ENCODE measurements at places on chromosomes 16 and 17.

GRCh38 chr16:83021746-83022145 is 395.0 kb downstream of the CDH13 start:
- no peak overlapping the region for H3K4me3 ChIP-seq
- no peak overlapping the region for H3K27ac ChIP-seq
- H3K36me3 ChIP-seq: no peaks in the 10 kb centered on the region
- H3K27me3 ChIP-seq: no peaks in the 10 kb centered on the region

DNA sequence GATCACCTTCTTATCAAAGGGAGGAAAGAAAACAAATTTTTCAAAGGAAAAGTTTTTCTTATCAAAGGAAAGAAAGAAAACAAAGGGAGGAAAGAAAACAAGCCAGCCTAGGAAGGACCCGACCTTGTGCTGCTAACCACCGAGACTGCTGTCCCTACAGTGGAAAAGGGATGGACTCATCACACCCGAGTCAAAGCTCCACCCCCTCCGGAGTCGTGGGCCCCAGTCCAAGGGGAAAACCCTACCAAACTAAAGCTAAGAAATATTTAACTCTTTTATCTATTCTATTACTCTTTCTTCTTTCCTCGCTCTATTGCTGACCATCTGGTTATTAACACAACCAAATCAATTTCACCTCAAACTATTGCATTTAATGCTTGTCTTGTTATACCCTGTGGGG is 6.1 kb upstream of the ENDOV start:
- no peaks in the 10 kb centered on the region for H3K36me3 ChIP-seq
- peaks cover 2% of the 10 kb centered on the region for H3K4me1 ChIP-seq
- H3K4me3 ChIP-seq: no peak overlapping the region
- H3K27me3 ChIP-seq: peaks cover 4% of the 10 kb centered on the region

- peaks cover 8% of the 10 kb centered on the region for H3K27me3 ChIP-seq
- no peak for DNase-seq
- H3K36me3 ChIP-seq: no peaks in the 10 kb centered on the region
- H3K4me1 ChIP-seq: no peaks in the 10 kb centered on the region
- no peak overlapping the region for H3K4me3 ChIP-seq
Observed at GRCh38 chr16:54722210-54722676, 208.4 kb upstream of the IRX5 start.

- H3K4me1 ChIP-seq: peaks cover 7% of the 10 kb centered on the region
- no peak overlapping the region for H3K4me3 ChIP-seq
- peaks cover 21% of the 10 kb centered on the region for H3K36me3 ChIP-seq
- H3K27me3 ChIP-seq: no peaks in the 10 kb centered on the region
Observed at GRCh38 chr16:78461496-78462287, 362.2 kb downstream of the WWOX start.

DNA sequence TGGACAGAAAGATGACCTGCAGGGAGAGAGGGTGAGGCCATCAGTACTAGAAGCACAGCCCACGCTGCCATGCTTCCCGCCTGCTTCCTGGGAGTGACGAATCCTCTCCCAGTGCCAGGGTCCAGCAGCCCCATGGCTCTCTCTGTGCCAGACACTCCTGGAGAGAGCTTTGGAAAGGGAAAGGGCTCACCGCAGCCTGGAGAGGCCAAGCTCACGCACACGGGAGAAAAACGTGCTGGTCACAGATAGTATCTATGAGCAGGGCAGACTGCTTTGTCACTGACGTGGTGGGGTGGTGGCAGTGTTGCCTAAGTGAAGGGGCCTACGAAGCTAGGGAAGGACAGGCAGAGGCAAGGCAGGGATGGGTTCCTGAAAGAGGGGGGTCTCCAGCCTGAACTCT is 5.4 kb downstream of the WBP2 start:
- H3K27ac ChIP-seq: no peak overlapping the region
- peaks cover 36% of the 10 kb centered on the region for H3K4me1 ChIP-seq
- no peak for DNase-seq
- no peaks in the 10 kb centered on the region for H3K36me3 ChIP-seq

GRCh38 chr16:67547423-67548264 is 14.7 kb upstream of the CTCF start:
- H3K4me1 ChIP-seq: peaks cover 36% of the 10 kb centered on the region
- H3K27ac ChIP-seq: peak overlapping the region; percentile 94

DNA sequence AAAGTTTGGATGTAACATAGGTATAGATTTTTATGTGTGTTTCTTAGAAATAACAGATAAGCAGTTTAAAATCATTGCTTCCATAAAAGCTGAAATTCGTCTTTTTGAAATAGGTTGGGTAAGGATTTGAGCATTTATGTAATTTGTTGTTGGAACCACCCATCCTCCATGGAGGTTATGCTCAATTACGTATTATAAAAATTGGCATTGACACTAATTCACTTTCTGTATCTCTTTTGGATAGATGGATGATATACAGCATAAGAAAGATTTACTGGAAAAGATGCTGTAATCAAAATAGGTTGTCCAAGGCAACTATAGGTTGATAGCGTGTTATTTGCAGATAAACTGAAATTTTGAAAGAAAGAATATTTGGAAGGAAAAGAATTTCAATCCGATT is 105.5 kb downstream of the PRKCA start:
- H3K27ac ChIP-seq: peak overlapping the region; percentile 79
- no peak for DNase-seq
- H3K27me3 ChIP-seq: no peaks in the 10 kb centered on the region
- no peak overlapping the region for H3K4me3 ChIP-seq
- H3K4me1 ChIP-seq: peaks cover 60% of the 10 kb centered on the region

- H3K27me3 ChIP-seq: no peaks in the 10 kb centered on the region
- no peak for DNase-seq
- peaks cover 7% of the 10 kb centered on the region for H3K4me1 ChIP-seq
- no peak overlapping the region for H3K4me3 ChIP-seq
Observed at GRCh38 chr17:57737450-57737849, 7.6 kb downstream of the CCDC182 start.

DNA sequence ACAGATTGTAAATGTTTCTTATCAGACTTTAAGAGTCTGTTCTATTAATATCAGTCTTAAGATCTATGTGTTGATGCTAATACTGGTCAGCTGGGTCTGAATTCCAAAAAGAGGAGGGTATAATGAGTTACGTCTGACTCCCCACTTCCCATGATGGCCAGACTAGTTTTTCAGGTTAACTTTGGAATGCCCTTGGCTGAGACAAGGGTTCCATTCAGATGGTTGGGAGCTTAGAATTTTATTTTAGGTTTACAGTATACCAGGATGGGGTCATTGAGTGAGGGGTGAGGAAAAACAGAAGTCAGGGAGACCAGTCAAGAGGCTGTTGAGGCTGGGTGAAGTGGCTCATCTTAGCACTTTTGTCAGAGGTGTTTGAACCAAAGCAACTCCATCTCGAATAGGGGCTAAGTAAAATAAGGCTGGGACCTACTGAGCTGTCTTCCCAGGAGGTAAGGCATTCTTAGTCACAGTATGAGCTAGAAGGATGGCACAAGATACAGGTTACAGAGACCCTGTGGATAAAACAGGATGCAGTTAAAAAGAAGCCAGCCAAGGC is 2.9 kb upstream of the TMEM231 start:
- no peak overlapping the region for H3K4me3 ChIP-seq
- DNase-seq: no peak
- H3K4me1 ChIP-seq: peaks cover 9% of the 10 kb centered on the region
- H3K27me3 ChIP-seq: peaks cover 19% of the 10 kb centered on the region
- no peak overlapping the region for H3K27ac ChIP-seq

DNA sequence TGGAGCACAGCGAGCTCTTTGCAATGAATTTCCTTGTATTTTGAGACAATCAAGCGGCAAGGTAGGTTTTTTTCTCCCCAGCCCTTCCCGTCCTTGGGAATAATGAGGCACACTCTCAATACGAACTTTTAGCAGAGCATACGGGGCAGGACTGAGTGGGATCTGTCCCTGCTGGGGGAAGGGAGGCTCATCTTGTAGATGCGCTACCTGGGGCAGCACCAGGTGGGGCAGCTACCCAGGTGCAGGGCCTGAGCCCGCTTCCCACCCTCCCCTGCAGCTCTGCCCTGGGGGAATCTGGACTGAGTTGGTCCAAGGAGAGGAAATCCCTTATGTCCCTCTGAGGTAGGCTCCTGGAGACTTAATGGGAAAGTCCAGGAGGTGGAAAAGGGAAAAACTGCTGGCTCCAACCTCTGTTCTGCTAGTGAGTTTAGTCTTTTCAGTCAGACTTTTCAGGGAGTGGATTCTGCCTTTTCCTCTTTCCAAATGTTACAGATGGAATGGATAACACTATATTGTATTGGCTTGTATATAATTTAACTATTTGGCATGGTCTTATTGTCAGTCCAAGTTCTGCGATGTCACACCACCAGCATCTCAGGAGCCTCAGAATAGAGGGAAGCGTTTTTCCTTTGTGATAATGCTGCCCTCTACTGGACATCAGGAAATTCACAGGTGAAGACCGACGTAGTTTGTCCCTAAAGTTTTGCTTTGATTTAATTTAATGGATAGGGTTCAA is 9.6 kb upstream of the CES1 start:
- H3K27ac ChIP-seq: no peak overlapping the region
- no peaks in the 10 kb centered on the region for H3K4me1 ChIP-seq
- peak; percentile 16 for DNase-seq
- H3K4me3 ChIP-seq: no peak overlapping the region
- H3K27me3 ChIP-seq: peaks cover 16% of the 10 kb centered on the region
- H3K36me3 ChIP-seq: no peaks in the 10 kb centered on the region

- no peak overlapping the region for H3K4me3 ChIP-seq
- no peak for DNase-seq
Observed at GRCh38 chr17:68133346-68134045, 98.0 kb downstream of the KPNA2 start.

- H3K4me1 ChIP-seq: peaks cover 29% of the 10 kb centered on the region
- H3K27ac ChIP-seq: no peak overlapping the region
- H3K36me3 ChIP-seq: no peaks in the 10 kb centered on the region
- DNase-seq: no peak
- H3K27me3 ChIP-seq: no peaks in the 10 kb centered on the region
Observed at GRCh38 chr17:76538941-76539570, 788 bp upstream of the PRCD start.

DNA sequence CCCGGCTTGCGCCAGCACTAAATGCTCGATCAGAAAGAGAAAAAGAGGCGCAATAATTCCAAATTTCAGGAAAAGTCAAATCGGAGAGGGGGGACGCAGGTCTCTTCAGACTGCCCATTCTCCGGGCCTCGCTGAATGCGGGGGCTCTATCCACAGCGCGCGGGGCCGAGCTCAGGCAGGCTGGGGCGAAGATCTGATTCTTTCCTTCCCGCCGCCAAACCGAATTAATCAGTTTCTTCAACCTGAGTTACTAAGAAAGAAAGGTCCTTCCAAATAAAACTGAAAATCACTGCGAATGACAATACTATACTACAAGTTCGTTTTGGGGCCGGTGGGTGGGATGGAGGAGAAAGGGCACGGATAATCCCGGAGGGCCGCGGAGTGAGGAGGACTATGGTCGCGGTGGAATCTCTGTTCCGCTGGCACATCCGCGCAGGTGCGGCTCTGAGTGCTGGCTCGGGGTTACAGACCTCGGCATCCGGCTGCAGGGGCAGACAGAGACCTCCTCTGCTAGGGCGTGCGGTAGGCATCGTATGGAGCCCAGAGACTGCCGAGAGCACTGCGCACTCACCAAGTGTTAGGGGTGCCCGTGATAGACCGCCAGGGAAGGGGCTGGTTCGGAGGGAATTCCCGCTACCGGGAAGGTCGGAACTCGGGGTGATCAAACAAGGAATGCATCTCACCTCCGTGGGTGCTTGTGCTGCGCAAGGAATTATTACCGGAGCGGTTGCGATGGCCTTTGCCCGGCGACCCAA is 4.0 kb upstream of the DLX4 start:
- H3K4me1 ChIP-seq: peaks cover 42% of the 10 kb centered on the region
- H3K4me3 ChIP-seq: peak overlapping the region; percentile 65
- H3K27me3 ChIP-seq: peaks cover 81% of the 10 kb centered on the region
- H3K36me3 ChIP-seq: peaks cover 3% of the 10 kb centered on the region

GRCh38 chr17:79090443-79091225 is 16.0 kb downstream of the ENGASE start:
- peaks cover 4% of the 10 kb centered on the region for H3K27me3 ChIP-seq
- no peak overlapping the region for H3K27ac ChIP-seq
- peaks cover 7% of the 10 kb centered on the region for H3K36me3 ChIP-seq
- H3K4me1 ChIP-seq: peaks cover 4% of the 10 kb centered on the region

DNA sequence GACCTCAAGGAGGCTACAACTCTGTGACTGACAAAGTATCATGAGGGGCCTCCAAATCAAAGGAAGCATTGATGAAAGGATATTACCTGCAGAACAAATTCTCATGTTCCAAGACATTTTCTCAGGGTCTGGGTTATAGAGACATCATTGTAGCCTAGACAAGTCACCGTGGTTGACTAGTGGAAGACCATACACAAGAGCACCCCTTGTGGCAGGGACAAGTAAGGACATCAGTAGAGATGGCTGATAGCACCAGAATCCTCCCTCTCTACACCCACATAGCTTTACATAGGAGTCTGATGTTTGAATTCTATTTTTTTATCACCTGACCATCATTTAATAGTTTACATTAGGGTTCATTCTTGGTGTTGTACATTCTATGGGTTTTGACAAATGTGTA is 32.5 kb upstream of the CDH8 start:
- H3K4me3 ChIP-seq: no peak overlapping the region
- DNase-seq: no peak
- H3K4me1 ChIP-seq: no peaks in the 10 kb centered on the region
- H3K27ac ChIP-seq: no peak overlapping the region
- H3K27me3 ChIP-seq: no peaks in the 10 kb centered on the region

DNA sequence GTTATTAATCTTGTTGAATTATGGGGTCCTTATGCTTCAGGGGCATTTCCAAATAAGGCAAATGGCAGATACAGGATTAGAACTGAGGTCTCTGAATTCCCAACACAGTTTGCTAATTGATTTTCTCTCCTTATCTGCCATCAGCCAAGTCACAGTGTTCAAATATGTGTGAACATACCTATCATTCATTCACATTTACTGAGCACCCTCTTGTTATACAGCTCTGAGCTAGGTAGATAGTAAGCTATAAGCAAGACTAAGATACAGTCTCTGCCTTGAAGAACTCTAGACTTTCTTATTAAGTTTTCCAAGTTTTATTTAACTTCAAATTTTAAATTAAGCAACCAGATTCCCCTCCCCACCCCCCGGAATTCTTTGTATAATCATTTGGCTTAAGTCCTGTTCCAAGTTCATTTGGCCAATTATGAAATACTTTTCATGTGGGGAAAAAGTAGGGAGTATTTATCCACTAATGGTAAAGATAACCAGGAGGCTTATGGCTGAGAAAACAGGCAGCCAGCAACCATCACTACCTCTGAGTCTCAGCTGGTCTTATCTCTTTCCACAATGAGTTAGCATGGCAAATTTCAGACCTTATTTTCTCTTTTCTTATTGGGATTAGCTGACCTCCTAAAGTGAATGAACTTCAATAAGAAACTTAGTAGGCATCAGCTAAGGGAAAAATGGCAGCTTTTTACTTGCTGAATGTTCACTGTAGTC is 31.4 kb upstream of the CORO6 start:
- H3K4me1 ChIP-seq: no peaks in the 10 kb centered on the region
- no peaks in the 10 kb centered on the region for H3K27me3 ChIP-seq
- H3K27ac ChIP-seq: no peak overlapping the region
- no peak for DNase-seq
- H3K36me3 ChIP-seq: peaks cover 21% of the 10 kb centered on the region

DNA sequence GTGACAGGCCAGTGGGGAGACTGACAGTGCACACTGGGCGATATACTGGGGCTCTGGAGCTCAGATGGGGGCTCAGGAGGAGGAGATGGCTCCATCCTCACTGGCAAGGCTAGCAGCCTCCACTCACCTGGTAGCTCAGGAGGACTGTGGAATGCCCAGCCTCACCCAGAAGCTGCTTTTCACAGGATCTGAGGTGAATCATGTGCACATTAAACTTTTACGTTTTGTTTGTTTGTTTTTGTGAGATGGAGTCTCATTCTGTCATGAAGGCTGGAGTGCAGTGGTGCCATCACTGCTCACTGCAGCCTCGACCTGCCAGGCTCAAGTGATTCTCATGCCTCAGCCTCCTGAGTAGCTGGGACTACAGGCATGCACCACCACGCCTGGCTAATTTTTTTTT is 28.6 kb downstream of the ADCY7 start:
- no peaks in the 10 kb centered on the region for H3K27me3 ChIP-seq
- H3K4me3 ChIP-seq: no peak overlapping the region
- no peaks in the 10 kb centered on the region for H3K36me3 ChIP-seq
- no peak for DNase-seq

Measured in naive thymus-derived CD8-positive, alpha-beta T cell (primary cell).